ENCODE measurements at places on chromosomes 2 and 18.

- DNase-seq: no peak
Measured at GRCh38 chr2:26720322-26721114, 28.0 kb downstream of the KCNK3 start.

DNA sequence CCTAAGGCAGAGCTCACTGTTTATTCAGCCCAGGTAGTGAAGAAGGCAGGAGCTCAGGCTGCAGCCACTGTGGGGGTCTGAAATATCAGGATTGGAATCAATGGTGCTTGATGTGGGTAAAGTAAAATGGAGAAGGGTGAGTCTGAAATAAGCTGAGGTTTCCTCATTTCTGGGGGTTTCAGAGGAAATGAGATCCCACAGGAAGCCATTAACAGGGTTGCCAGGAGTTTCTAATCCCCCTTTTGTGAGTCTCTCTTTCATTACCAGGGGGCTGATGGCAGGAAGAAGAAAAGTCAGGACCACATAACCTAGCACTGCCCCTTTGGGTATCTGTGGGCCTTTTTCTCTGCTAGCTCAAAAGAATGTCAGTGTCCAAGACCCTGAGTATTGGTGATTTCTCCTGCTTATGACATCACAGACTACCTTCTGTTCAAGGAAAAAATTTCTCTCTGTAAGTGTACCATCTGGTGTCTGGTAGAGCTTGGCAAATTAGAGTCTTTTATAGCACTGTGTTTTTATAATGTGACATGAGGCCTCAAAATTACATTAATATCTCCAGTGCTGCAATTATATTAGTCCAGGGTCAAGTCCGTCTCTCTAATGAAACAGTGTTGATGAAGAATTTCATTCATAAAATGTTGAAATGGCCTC is 56.0 kb downstream of the LBH start:
- DNase-seq: no peak

- no peak for DNase-seq
Measured at GRCh38 chr2:11074246-11074820, 80.9 kb upstream of the SLC66A3 start.

GRCh38 chr2:140786585-140786984 is 1344.2 kb downstream of the LRP1B start:
- no peak for DNase-seq

- DNase-seq: no peak
Measured at GRCh38 chr18:58502628-58503027, 126.3 kb downstream of the ALPK2 start.

DNA sequence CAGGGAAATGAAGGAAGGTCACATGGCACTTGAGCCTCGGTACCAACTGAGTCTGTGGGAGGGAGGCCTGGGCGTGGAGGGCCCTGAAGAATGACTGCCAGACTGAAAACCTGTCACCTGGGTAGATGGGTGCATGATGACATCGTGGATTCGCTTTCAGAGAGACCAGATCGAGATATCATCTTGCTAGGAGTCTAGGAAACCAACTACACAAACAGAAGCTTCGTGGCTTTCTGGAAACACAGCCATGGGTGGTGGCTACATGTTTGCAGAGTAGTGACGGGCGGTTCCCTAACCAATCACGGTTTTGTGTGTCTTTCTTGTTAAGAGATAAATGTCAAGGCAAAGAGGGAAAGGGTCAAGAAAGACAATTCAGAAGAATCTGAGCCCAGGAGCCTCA is 155.0 kb downstream of the EIPR1 start:
- DNase-seq: peak; percentile 59

GRCh38 chr18:57970356-57971095 is 73.5 kb upstream of the NEDD4L start:
- no peak for DNase-seq

- no peak for DNase-seq
Measured at GRCh38 chr2:44843641-44844310, 97.7 kb upstream of the SIX3 start.

DNA sequence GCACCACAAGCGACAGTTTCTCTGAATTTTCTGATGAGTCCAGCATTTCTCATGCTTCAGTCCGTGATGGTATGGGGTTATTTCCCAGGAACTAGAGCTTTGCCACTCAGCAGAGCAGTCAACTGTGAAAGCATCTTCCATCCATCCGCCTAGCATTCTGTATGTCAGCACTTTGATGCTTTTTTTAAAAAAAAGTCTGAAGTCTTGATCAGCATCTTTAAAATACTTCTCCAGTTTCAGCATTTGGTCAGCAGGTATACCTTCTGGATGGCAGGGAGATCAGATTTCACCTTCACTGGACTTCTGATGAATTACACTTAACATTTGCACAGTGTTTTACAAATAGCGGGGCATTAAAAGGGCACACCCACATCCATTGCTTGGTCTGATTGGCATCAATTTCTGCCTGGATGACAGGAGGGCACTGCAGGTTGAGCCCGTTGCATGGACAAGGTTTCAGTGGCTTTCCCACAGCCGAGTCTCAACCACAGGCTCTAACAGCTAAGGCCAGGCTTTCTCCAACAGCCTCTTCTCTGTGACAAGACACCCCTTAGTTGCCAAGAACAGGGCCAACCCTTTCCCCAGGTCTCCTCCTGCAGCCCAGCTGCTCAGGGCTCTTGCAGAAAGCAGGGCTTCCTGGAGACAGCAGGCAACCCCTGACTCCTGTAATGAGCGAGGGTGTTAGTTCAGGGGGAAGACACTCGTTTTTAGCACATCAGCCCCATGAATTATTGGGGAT is 54.0 kb downstream of the EMILIN2 start:
- no peak for DNase-seq

DNA sequence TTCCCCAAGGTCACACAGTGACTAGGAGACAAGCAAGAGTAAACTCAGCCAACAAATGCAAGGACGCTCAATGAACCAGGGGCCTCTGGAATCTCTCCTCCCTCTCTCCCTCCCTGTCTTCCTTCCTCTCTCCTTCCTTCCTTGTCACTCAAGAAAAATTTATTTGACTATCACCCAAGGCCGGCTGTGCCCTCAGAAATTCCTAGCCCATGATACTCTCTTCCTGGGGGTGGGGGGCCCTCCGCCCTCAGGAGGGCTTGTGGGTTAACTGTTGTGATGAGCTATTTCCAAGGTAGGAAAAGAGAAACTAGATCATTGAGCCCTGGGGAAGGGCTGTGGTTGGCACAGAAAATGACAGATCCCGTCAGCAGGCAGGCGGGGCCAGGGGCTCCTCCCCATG is 21.7 kb downstream of the INHBB start:
- no peak for DNase-seq

DNA sequence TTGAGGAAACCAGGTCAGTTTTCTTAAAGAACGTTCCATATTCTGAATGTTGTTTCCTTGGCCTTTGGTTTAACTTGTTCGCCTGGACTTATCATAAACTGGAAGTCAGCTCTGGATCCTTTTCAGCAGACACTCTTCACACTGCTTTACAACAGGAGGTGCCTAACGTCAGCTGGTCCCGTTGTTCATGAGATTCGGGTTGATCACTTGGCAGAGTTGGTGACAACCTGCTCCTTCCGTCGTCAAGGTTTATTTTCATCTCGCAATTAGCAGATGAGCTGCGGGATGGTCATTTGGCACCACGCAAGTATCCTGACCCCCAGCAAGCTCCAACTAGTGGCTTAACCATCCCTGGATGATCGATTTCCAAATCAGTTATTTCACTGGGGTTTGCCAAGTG is 23.0 kb upstream of the BIN1 start:
- DNase-seq: no peak

- no peak for DNase-seq
Measured at GRCh38 chr2:186201371-186201770, 284.7 kb upstream of the ZC3H15 start.

DNA sequence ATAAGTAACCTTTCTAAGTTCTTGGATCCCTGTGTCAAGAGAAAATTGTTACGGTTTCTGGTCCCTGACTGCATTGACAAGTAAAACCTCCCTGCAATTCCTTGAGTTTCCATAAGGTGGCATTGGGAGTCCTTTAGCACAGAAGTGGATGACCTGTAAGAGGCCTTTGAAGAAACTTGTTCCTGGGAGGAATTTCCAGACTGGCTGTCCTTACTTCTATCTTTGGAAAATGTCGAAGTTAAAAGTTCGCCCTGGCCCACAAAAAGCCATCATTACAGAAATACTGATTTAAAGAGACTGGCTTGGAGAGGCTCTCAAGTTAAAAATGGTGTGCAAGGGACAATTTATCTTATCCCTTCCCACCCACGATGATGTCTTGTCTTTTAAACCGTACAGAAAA is 218.4 kb downstream of the CDH20 start:
- DNase-seq: no peak

GRCh38 chr18:47418746-47419145 is 167.3 kb upstream of the SKOR2 start:
- no peak for DNase-seq

GRCh38 chr2:205002390-205002789 is 457.1 kb downstream of the PARD3B start:
- no peak for DNase-seq

GRCh38 chr18:2459886-2460285 is 111.4 kb downstream of the METTL4 start:
- DNase-seq: no peak

DNA sequence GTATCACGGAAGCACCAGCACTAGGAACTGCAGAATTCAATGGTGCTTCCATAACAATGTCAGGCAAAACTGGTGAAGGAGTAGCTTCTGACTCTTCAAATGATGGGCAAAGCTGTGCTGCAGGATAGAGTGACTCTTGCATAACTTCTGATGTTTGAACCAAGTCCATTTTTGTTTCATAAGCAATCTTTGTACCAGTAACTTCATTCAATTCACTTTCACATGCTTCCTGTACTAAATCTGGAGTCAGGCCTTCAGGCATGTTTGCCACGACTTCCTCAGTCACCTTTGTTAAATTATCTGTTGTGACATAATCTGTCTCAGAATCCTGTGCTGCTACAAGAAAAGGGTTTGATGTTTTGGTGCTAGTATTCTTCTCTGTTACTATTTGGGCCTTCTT is 24.0 kb downstream of the RTN4 start:
- DNase-seq: no peak

DNA sequence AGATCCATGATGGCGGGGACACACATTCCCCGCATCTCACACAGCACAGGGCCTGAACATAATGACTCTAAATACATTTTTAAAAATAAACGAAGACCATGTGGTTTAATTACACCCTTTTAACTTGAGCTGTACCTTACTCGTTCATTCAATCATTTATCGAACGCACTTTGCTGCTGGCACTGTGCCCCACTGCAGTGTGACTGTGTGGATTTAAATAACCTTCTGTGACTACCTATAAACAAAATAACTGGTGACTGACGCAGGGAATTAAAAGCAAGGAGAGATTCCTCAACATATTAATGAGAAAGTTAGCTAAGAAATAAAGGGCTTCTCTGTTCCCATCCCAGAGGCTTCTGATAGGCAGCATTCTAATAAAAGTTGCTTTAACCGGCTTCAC is 10.9 kb upstream of the FZD7 start:
- DNase-seq: no peak

- DNase-seq: no peak
Measured at GRCh38 chr2:78768016-78768415, 257.5 kb upstream of the REG3G start.

GRCh38 chr2:98589489-98589888 is 18.8 kb downstream of the COA5 start:
- DNase-seq: no peak

GRCh38 chr2:12243381-12243780 is 473.4 kb upstream of the TRIB2 start:
- DNase-seq: no peak

- DNase-seq: no peak
Measured at GRCh38 chr2:105417857-105418436, 19.1 kb upstream of the FHL2 start.

GRCh38 chr2:9941196-9941995 is 10.1 kb upstream of the GRHL1 start:
- no peak for DNase-seq

DNA sequence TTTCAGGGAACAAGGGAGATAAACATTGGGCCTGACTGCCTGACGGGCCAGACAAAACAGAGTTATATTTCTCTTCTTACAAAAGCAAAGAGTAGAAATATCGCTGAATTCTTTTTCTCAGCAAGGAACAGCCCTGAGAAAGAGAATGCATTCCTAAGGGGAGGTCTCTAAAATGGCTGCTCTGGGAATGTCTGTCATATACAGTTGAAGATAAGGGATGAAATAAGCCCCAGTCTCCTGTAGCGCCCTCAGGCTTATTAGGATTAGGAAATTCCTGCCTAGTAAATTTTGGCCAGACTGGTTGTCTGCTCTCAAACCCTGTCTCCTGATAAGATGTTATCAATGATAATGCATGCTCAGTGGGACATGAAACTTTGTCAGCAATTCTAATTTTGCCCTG is 134.9 kb upstream of the CNTNAP5 start:
- DNase-seq: no peak

- DNase-seq: peak; percentile 62
Measured at GRCh38 chr2:227460070-227460485, 11.9 kb upstream of the AGFG1 start.

- no peak for DNase-seq
Measured at GRCh38 chr2:38394903-38395341, 17.8 kb upstream of the ATL2 start.

GRCh38 chr18:32287249-32287648 is 97.4 kb downstream of the MEP1B start:
- no peak for DNase-seq

- DNase-seq: no peak
Measured at GRCh38 chr2:37619230-37619958, 52.0 kb downstream of the CDC42EP3 start.

DNA sequence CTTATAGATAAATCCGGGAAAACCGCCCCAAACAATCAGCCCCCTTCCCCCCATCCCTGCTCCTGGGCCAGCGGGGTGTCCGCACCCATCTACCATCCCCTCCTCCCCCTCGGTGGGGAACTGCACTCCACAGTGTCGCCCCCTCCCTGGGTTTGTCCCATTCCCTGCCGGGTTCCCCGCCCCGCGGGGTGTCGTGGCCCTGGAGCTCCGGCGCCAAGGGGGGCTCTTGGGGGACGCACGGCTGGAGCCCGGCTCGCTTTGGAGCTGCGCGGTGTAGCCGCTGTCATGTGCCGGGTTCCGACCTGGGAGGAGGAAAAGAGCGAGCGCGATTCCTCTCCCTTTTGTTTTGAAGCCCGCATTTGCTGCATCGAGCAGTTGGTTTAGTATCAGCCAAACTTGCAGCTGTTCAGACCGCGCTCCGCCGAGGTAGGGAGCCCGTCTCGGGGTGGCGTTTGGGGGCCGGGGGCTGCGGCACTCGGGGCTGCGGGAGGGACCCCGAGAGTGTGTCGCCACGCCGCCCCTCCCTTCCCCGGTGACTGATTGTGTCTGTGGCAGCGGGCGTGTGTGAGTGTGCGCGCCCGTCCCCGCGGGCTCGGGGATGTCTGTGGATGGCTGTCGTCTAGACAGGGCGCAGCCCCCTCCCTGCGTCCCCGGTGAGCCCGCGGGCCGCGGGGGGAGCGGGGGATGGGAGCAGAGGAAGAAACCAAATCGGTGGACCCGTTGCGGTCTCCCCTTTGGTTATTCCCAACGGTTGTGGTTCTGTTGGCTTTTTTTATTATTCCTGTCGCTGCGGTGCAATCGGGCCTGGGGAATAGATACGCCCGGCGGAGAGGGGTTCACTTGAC is 797 bp downstream of the CTIF start:
- no peak for DNase-seq

- DNase-seq: no peak
Measured at GRCh38 chr18:23243816-23244215, 108.5 kb downstream of the CABLES1 start.
